ENCODE measurements at places on chromosomes 16 and 17.

DNA sequence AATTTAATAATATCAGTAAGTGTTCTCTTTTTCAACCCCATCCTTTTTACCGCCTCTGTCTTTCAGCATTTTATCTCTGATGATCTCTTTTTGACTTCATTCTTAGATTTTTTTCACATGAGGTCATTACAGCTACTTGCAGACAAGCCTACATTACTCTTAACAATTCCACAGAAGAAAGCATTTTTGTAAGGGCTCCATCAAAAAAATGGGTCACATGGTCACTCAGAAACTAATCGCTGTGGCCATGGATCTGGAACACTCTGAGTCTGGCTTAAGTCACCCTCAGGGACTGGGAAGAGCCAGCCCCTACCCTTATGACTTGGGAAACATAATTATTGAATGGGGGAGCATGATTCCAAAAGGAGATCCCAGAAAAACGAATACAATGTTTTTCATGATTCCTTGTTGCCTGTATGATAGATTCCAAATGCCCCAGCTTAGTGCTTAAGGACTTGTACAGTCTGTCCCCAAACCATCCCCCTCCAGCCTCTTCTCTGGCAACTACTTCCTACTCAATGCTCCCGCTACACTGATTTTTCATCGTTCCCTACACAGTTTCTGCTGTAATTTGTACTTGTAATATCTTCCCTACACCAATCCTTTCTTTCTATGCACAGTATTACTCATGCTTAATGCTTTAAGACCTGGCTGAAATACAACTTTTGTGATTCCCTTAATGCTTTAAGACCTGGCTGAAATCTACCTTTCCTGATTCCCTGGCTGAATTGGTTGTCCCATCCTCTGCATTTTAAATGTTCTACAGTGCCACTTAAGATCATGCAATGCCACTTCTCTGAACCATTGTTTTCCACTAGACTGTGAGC is 457.8 kb downstream of the HS3ST4 start:
- no peak for DNase-seq

GRCh38 chr16:28166394-28167208 is 45.2 kb downstream of the XPO6 start:
- DNase-seq: no peak

DNA sequence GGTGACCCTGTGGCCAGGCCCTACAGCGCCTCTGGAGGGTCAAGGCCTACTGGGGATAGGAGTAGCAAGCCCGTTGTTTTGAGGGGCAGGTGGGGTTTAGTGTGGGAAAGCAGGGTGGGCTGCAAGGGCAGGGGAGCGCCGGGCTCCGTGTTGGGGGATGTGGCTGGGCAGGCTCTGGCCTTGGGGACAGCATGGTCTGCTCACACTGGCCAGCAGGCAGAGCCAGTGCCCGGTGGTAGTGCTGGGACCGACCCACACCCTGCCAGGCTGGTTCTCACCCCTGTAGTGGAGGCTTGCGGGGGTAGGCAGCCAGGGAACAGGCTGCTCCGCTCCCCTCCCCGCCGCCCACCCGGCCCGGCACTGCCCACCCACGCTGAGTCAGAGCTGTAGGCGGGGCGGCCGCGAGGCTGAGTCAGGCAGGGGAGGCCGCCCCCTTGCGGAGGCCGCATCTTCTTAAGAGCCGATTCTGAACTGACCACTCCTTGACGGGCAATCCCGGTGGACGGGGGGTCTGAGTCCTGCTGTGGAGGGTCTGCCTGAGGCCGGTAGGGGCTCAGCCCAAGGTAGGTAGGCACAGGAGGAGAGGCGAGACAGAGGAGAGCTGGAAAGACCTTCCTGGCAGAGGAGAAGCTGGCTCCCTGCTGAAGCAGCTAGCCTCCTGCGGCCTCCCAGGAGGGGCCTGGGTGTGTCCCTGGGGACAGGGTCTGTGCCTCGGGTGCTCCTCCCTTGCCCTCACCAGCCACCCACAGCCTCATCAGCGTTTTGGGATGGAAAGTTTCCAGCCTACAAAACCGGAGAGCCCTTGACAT is 62.4 kb downstream of the BAIAP2 start:
- DNase-seq: peak; percentile 47

DNA sequence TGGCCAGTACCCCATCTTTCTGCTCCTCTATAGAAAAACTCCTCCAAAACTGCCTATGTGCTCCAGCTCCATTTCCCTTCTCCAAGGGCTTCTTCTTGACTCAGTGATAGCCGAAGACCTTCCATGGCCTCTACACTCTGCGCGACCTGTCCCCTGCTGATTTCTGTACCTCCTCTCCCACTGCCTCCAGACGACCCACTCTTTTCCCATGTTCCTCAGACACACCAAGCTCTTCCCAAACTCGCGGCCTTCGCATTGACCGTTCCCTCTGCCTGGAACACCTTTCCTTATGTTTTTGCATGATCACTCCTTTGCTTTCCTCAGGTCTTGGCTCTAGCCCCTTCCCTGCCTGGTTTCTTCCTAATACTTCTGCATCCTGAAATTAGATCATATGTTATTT is 255.6 kb upstream of the SDK2 start:
- no peak for DNase-seq

GRCh38 chr17:7261379-7262191 is 693 bp downstream of the CLDN7 start:
- no peak for DNase-seq
